ENCODE measurements at places on chromosomes 11 and 22. TPM values are rescaled to one million over a fixed set of nuclear protein-coding genes. Genes with fewer than 3 reads are reported as not detected.

Gene TKFC
- total RNA-seq, result 26.3 TPM

Gene SLC6A5
- total RNA-seq, result not detected

DNA sequence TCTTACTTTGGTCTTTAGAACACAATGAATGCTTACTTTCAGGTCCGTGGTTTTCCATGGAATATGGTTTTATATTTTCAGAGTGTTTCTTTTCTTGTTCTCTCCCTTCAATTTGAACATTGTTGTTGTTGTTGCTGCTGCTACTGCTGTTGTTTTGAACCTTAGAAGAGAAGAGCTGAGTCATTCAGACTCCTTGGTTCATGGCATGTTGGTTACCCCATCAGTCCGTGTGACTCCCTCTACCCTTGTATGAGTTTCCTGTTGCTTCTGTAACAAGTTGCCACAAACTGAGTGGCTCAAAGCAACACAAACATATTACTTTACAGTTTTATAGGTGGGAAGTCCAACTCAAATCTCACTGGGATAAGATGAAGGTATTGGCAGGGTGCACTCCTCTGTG, 511.0 kb downstream of the INSC start:
- H3K27ac ChIP-seq, result no peak overlapping the region
- H3K36me3 ChIP-seq, result no peaks in the 10 kb centered on the region
- H3K4me1 ChIP-seq, result no peaks in the 10 kb centered on the region
- DNase-seq, result no peak
- H3K27me3 ChIP-seq, result no peaks in the 10 kb centered on the region

DNA sequence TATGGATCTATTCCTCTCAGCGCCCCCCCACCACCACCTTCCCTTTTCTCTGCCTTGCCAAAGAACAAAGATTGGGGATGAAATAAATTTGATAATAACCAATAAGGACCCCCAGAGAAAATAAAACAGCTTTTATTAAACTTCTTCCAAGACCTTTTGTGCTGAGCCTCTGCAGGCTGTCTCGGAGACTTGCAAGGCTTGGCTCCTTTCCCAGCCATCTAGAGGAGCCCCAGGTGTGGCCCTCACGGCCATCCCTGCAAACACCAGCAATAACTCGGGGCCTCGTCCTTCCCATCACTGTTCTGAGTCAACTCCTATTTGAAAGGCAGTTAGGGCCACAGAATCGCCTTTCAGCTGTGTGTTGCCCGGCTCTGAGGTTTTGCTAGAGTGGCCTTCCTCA, 51.2 kb upstream of the LMO1 start:
- no peaks in the 10 kb centered on the region for H3K4me1 ChIP-seq
- no peaks in the 10 kb centered on the region for H3K36me3 ChIP-seq
- H3K27ac ChIP-seq, result no peak overlapping the region
- no peak overlapping the region for H3K4me3 ChIP-seq

- H3K4me3 ChIP-seq, result no peak overlapping the region
- no peaks in the 10 kb centered on the region for H3K36me3 ChIP-seq
- no peaks in the 10 kb centered on the region for H3K27me3 ChIP-seq
- no peak for DNase-seq
Measured at GRCh38 chr22:24188705-24189248, 7.5 kb downstream of the SUSD2 start.

Data from CD4-positive, alpha-beta T cell (primary cell).